ENCODE measurements at places on chromosomes 5 and 9.

- no peak for DNase-seq
These were observed 21.1 kb upstream of the ZNF622 start for GRCh38 chr5:16486711-16487111.

GRCh38 chr5:117161718-117162335 lies 587.2 kb upstream of the SEMA6A start:
- DNase-seq: no peak

GRCh38 chr5:89270901-89271300 lies 387.9 kb upstream of the MEF2C start:
- no peak for DNase-seq

DNA sequence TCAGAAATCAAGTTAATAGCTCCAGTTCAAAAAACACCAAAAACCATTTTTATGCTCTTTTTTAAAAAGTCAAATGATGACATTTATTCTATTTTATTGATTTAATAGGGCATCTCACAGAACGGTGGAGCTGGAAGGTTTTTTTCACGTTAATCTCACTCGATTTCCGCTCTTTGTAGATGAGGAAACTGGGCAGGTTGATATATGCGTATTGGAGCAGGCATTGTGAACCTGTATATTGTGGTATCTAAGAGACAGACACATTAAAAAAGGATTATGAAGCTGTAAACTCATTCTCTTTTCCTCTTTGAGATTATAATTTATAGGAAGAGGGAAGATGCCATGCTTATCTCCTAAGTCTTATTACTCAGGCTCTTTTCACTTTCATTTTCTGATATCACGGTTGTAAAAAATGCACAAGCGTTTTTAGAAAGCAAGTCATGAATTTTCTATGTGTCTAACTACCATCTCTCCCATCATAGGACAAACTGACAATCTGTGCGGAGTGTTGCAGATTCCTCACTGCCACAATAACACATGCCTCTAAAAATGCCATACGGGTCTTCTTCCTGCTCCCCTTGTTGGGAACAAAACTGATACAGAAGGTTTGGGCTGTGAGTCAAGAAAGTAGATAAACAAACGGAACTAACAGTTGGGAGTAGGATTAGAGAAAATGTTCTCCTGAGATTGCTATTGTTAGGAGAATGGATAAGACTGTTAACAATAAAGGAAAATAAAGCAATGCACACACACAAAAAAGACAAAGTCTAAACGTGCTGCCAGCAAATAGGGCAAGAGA lies 1997.7 kb downstream of the MAT2B start:
- DNase-seq: no peak

GRCh38 chr5:83219495-83219894 lies 142.1 kb downstream of the XRCC4 start:
- no peak for DNase-seq

DNA sequence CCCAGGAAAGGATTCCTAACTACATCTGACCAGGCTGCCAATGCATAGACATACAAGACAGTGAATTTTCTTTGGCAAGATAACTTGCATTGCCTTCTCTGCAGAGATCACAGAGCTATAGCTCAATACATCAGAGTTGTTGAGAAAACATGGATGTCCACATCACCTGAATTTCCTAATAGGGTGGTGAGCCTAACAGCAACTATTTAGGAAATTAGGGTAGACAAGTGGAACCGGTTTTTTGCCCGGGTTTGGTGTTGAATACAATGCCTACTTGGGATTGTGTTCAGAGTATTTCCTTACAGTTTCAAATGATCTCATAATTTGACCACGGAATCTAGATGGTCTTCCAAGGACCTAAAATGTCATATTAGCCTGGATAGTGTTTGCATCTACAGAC lies 262.7 kb downstream of the KIF4B start:
- DNase-seq: no peak

DNA sequence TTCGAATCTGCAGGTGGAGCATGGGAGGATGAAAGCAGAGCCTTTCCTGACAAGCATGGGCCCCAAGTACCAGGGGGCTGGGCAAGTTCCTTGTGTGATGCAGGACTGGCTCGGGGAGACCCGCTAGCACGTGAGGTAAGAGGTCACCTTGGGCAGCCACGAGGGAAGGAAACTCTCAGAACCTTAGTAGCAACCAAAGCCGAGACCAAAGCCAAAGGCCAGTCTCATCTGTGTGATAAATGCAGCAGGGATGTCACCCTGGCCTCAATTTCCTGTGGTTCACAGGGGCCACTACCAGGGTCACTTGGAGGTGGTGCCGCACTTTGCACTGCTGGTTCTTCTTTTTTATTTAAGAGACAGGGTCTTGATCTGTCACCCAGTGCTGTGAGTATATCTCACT lies 39.5 kb downstream of the PRRT1B start:
- DNase-seq: no peak

DNA sequence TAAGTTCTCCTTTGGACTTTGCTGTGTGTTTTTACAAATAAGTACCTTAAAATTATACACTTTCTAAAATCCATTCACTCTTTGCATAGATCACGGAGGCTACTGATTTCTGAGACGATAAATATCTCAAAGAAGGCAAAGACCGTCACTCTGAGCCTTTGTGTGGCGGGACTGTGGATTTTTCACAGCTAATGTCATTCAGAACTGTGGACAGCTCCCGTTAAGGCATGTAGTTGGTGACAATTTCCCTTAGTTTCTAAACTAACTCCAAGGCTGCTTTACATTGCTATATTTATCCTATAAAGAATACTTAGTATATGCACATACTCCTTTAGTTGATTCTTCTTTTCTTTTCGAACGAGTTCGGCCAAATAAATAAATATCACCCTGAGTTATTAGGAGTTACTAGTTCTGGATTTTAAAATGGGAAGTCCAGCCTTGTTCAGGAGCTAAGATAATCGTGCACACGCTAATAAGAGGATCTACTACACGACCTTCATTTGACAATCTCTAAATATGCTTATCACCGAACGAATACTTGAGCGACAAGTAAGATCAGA lies 1.8 kb downstream of the HCN1 start:
- no peak for DNase-seq

GRCh38 chr9:135607401-135608293 lies 31.7 kb downstream of the GLT6D1 start:
- DNase-seq: no peak

- no peak for DNase-seq
These were observed 1196.6 kb upstream of the CDH18 start for GRCh38 chr5:21184581-21184980.

DNA sequence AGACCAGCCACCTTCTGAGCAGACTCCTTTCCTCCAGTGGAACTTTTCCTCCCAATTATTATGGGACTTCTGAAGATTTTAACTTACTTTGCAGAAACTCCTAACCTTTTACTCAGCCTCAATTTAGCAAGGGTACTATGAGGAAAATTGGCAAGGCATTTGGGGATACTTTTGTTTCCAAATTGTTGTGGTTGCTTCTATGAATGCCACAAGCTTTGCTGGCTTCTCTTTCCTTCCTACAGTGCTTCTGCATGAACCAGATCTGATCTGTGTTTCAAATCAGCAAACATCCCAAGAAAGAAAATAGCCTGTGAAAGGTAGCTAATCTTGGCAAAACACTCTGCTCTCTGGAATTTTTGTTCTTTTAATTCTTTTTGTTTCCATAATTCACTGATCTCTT lies 57.3 kb upstream of the TAF11L2 start:
- no peak for DNase-seq

DNA sequence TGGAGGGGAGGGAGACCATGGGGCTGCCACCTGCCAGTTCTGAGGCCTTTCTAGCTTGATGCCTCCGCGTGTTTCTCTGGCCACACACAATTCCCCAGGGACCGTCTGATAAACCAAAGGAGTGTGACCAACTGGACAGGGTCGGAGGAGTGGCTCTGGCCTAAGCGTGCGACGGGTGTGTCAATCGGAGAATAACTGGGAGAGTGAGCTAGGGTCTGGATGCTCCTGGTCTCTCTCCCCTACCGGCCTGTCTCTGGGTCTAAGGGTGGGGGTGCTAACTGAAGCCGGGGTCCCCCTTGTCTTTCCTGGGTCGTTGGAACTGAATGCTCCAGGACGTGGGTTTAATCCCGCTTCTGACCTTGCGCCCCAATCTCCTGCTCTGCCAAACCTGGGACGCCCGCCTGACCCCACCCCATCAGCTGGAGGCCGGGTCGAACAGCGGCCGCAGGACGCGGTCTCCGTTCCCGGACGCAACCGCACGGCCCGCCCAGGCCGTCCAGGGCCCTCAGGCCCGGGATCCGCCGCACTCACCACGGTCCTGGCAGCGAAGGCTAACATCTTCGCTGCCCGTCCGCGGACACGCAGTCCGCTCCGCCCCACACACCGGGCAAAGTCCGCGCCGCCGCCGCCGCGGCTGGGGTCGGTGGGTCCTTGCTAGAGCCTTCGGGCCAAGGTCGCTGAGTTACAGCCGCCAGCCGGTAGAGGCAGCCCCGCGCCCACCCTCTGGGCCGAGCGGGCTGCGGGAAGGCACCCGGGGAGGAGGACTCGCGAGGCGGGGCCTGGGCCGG lies 447 bp downstream of the CRAT start:
- DNase-seq: peak; percentile 70

GRCh38 chr9:79583952-79584654 lies 12.3 kb downstream of the TLE4 start:
- DNase-seq: no peak

GRCh38 chr9:79409182-79409823 lies 162.5 kb upstream of the TLE4 start:
- DNase-seq: no peak

DNA sequence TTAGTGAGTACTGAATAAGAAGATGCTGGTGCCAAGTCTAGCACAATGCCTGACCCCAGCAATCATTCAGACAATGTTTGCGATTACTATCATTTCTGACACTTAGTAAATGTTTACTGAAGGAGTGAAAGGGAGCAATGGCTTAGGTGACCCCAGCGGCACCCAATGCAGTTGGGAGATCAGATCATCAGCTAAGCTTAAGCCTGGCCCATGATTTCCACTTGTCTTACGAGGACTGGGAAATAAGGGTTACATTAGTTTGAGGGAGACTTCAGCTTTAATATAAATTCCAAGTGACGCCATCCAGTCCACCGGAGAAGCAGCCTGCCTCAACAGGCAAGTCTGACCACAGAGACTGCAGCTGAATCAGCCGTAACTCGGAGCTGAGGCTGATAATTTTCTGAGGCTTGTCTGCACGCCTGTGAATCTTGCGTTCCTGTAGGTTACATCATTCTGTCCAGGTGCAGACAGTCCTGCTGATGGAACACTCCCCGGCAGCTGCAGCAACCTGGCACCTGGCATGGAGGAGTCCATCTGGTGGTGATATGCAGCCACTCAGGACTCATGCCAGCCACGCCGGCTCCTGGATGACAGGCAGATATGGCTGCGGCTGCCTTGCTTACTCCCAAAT lies 34.9 kb upstream of the FGF1 start:
- DNase-seq: no peak

DNA sequence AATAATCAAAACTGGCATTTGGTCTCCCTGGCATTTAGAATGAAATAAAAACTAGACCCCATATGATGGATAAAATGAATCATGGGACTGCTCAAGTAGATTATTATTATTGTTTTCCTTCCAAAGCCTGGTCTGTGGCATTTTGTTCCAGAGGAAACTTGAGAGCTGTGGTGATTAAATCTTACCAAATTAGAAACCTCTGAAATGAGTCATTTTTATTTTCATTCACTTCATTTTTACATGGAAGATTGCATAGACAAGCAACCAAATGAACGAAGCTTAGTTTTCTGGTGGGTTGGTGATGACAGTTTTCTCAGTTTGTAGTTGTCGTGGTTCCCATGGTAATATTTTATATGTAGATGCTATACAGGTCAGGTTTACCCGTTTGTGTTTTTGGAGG lies 23.4 kb downstream of the PAM start:
- no peak for DNase-seq

DNA sequence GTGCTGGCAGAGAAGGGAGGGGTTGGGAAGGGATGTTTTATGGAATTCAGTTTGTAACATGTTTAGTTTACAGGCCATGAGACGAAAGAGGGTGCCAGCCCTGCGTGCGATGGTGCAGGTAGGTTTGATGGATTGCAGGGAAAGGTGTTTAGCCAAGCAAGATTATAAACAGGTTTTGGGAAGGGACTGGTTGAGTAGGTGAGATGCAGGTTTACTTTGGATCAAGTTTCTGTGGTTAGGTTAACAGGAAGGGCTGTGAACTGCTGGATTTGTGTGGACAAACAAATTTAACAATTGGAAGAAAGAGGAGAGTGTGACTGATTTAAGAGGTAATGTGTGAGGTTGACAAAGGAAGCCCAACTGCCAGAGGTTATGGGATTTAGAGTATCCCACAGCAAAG lies 32.6 kb upstream of the GPX3 start:
- DNase-seq: no peak

- no peak for DNase-seq
These were observed 293.6 kb downstream of the ACTL7B start for GRCh38 chr9:108562176-108562575.

DNA sequence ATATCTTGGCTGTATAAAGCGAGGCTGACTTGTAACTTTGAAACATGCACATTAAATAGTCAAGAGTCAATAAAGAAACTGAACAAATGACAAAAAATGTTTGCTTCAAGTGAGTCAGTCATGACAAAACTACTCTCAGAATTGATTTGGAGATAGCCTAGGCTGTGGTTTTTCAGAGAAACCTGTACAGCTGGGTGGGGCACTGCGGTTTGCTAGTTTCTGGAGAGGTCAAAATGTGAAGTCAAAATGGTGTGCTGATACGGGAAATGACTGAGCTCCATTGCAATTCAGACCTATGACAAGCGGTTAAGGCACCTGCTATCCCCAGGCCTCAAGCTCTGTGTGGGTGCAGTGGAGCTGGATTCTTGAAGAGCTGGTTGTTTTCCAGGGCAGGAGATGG lies 10.3 kb upstream of the CD180 start:
- DNase-seq: peak; percentile 31

GRCh38 chr5:141521244-141521781 lies 32.4 kb downstream of the PCDHGC5 start:
- no peak for DNase-seq

GRCh38 chr9:32928145-32928763 lies 73.2 kb downstream of the APTX start:
- DNase-seq: no peak

- DNase-seq: no peak
These were observed 16.1 kb upstream of the MARCHF3 start for GRCh38 chr5:127046343-127047072.

DNA sequence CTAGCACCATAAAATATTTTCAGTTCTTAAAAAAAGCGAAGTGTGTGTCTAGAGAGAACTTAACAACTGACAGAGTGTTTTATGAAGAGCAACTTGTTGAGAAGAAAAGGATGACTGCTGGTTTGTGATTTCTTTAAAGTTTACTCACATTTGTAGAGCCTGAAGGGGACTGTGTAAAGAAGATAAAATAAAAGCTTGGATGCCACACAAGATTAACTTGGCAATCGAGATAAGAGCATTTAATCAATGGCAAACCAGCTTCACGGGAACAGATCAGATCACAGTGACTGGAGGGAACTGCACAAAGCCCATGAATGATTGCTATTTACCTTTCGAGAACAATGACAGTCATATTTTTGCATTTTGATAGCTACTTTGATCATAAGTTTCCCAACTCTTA lies 2013.1 kb upstream of the CDH9 start:
- DNase-seq: no peak

DNA sequence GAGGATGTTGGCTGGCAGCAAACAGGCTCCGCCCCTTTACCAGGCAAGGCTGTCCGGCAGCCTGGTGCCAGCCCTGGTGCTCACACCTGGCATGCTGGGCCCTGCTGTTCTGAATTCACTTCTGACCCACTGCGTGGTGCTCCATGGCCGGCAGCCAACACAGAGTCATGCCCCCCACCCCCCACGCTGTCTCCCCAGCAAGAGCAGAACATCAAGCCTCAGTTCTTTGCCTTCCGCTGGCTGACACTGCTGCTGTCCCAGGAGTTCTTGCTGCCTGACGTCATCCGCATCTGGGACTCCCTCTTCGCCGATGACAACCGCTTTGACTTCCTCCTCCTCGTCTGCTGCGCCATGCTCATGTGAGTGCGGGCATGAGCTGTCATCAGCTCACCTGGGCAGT lies 12.6 kb upstream of the ENDOG start:
- DNase-seq: no peak

Measured in HuH-7.5 (cell line).